ENCODE measurements at places on chromosomes 12 and 14.

DNA sequence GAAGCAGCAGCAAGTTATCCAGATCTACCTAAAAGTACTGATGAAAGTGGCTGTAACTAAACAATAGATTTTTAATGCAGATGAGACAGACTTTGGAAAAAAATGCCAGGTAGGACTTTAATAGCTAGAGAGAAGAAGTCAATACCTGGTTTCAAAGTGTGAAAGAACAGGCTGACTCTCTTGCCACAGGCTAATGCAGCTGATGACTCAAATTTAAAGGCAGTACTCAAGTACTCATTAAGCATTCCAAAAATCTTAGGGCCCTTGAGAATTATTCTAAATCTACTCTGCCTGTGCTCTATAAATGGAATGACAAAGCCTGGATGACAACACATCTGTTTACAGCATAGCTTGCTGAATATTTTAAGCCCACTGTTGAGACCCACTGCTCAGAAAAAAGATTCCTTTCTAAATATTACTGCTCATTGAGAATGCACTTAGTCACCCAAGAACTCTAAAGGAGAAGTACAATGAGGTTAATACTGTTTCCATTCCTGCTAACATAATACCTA lies 68.6 kb upstream of the SYT1 start:
- DNase-seq, result no peak

GRCh38 chr14:68677476-68677875 lies 115.4 kb downstream of the ZFP36L1 start:
- no peak for DNase-seq

- DNase-seq, result no peak
Observed at GRCh38 chr12:98574110-98574509, 19.4 kb upstream of the SLC25A3 start.

DNA sequence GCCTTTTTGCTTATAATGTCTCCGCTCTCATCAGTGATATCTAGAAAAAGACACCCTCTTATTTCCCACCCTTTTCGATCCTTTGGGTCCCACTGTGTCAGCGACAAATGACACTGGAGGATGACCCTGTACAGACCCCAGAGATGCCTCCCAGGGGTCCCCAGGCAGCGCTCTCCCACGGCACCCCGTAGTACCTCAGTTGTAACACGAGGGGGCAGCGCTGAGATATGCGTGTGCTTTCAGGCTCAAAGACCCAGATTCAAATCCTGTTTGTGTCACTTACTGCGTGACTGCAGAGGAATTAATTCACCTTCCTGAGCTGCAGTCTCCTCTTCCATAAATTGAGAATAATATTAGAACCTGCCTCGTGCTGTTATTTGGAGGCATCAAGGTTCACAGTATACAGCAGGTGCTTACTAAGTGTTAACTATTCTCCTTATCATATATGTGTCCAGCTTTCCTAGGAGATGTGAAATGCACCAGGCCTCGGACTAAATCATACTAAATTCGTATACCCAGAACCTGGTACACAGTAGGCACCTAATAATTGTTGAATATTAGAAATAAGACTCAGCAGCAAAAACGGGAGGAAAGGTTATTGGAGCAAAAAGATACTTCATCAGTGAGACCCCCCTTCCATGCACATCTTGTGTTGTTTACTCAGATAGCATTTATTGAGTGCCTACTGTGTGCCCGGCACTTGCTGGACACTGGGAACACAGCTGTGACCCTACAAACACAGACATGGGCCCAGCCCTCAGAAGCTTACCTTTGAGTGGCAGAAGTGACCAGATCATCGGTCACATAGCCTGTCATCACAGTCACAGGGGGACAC lies 99.9 kb downstream of the PHETA1 start:
- DNase-seq, result no peak

- peak; percentile 27 for DNase-seq
Observed at GRCh38 chr12:51320695-51321320, 3.2 kb downstream of the BIN2 start.

DNA sequence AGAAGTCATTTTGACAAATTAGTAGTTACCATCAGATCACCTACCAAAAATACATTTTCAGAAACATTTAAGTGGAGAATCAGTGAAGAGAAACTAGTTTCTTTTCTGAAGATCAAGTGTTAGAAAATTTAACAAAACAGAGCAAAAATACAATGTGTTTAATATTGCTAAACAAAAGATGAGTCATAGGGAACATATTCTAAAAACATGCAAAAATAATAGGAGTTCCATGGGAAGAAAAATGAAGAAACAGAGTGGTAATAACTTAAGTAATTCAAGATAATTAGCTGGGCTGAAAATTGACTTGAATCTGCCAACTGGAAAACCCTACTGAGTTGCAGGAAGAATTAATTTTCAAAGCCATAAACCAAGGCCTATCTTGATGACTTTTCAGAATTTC lies 111.5 kb upstream of the KITLG start:
- no peak for DNase-seq

- no peak for DNase-seq
Observed at GRCh38 chr12:20319366-20319765, 49.0 kb upstream of the PDE3A start.

- no peak for DNase-seq
Observed at GRCh38 chr12:3493043-3493858, 2.2 kb downstream of the PRMT8 start.

- no peak for DNase-seq
Observed at GRCh38 chr12:34392741-34393085, 370.4 kb downstream of the ALG10 start.

DNA sequence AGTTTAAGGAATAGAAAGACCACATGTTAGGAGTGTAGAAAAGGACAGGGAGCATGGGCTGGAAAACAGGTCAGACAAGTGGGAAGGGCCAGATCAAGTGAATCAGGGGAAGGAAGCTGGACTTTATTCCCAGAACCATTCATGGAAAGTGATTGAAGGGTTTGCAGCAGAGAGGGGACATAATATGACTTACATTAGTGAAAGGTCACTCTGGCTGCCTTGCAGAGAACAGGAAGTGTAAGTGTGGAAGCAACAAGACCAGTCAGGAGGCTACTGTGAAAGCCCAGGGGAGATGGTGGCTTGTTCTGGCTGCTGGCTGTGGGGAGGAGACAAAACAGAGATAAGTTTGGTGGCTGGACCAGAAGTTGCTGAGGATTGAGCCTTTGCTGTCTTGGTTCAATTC lies 69.1 kb downstream of the VCPKMT start:
- no peak for DNase-seq

DNA sequence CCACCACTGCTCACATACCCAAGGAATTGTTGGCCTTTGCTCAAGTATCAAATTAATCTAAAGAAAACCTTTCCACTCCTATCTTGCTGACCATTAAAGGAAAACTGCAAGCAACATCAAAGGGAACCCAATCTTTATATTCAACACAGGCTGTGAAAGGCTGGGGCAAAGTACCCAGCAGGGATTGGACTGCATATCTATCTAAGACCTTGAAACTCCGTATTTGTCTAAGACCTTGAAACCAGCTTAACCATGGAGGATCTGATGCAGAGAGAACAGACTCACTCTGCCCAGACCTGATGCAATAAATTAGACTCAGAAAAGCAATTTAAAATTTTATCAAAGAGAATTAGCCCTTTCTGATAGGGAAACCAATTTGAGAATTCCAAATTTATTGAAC lies 102.2 kb downstream of the DIO2 start:
- no peak for DNase-seq

DNA sequence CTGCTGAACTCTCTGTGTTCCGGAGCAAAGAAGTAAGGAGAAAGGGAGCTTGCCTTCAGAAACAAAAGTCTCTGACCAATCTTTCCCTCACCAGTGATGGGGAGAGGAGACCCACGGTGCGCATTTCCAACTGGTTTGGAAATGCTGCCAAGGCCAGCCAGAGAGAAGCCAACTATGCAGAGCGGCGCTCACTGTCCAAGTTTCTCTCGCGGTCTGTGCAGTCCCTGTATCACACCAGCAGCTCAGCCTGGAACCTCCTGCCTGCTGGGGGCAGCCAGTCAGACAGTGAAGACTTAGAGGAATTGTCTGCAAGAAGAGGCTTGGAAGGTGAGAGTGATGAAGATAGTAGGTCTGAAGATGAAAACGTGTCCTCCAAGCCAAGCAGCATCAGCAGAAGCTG lies 206.2 kb downstream of the NAV3 start:
- no peak for DNase-seq

DNA sequence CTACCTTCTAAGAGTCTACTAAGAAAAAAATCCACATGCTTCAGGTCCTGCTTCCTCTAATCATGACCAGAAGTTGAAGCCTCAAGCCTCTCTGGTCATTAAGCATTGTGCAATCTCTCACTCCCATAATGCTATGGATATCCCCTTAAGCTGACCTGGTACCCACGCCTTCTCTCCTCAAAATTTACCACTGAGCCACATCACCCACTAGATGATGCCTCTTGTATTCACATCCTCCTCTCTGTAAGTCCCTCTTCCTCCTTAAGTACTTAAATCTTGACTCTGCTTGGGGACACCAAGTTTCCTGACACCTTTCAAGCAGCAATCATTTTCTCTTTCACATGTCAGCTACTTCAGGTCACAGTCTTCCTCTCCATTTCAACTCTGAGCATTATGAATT lies 9.8 kb downstream of the GALNT4 start:
- no peak for DNase-seq

GRCh38 chr14:99093532-99094517 lies 178.2 kb downstream of the BCL11B start:
- no peak for DNase-seq

DNA sequence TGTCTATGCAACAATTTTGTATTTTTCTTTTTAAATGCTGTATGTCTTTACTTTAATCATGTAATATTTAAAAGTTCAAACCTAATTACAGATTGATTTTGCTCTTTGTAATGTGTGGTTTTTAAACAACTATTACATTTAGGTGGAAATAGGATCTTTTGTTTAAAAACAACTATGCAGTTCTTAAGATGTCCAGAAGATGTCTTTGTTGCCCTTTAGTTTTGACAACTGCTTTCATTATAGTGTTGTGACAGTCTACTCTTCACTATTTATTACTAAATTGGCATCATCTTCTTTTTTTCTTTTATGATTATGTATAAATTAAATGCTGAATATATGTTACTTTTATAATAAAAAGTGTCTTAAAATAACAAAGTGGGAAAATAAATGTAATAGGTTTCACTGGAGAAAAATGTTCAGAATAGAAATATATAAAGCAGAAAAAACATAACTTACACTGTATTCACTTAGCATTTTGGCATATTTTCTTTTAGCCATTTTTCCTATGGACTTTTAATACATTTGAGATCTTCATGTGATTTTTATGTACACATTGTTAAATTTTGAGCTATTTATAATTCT lies 27.1 kb upstream of the PCNX4 start:
- DNase-seq, result peak; percentile 16

- no peak for DNase-seq
Observed at GRCh38 chr12:58533652-58534051, 386.7 kb downstream of the LRIG3 start.

- DNase-seq, result peak; percentile 28
Observed at GRCh38 chr14:38964630-38965029, 138.4 kb downstream of the SEC23A start.

DNA sequence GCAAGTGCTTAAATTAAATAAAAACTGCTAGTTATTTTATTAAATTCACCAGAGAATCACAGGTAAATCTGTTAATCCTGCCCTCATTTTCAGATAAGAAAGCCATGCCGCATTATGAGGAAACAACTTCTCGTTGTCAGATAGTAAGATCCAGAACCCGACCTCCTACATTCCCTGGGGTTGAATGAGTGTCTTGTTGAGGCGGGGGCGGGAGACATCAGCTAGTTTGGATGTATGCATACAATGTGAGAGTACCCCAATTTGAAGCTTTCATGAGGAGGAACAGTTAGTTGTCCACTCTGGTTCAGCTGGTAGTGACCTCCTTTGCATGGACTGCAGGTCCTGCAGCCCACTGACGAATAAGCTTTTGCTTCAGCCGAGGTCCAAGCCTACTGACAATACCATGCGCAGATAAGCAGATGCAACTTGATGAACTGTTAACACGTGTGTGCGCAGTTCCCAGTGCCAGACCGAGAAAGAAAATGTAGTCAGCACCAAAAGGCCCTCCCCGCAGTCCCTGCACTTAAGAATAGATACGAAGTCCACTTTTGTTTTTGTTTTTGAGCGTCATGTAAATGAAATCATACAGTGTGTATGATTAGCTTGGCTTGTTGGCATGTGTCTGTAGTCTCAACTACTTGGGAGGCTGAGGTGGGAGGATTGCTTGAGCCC lies 34.9 kb downstream of the EVL start:
- no peak for DNase-seq

DNA sequence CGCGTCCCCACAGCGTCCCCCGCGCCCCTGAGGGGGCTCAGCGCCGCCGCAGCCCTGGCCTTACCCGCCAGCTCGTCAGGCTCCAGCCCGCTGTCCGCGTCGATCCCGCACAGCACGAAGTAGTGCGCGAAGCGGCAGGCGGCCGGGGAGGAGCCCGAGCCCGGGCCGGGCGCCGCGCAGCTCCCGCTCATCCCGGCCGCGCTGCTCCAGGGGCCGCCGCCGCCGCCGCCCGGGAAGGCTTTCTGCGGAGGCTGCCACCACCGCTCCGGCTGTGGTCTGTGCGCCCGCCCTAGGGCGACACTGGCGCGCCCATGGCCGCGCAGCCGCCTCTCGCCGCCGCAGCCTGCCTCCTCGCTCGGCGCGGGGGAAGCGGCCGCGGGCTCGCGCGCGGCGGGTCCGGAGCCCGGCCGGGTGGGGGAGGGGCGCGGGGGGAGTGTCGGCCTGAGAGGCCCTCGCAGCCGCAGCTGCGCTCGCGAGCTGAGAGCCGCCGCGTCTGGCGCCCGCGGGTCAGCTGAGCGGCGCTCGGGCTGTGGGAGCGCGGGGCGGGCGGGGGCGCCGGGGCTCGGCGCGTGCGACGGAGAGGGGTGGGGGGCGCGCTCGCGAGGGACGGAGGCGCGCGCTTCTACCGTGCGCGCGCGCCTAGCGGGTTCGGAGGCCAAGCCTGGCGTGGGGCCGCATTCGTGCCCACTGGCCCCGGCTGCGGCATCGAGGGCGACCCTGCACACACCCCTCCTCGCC lies at the start of gene DENND5B:
Gene DENND5B, minus strand, starts transcription at position 495 of the 738 bp plus-strand sequence. Its CDS starts 304 bp downstream, at position 191.
- DNase-seq, result no peak

DNA sequence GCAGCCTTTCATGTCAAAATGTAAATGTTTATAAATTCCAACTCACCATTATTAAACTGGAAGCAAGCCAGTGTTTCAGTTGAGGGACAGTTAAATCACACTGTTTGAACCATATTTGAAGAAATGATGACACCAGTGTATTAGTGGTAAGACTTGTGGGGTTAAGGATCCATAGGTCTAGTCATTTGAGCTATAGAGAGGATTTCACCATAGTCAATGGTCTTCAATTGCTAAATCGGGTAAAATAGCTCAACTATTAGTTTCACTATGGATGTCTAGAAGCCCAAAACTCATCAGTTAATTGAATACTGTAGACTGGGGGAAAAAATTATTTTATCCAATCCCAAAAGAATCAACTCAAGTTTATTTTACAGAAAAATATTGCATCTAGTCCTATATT lies 659.1 kb downstream of the NRXN3 start:
- no peak for DNase-seq

DNA sequence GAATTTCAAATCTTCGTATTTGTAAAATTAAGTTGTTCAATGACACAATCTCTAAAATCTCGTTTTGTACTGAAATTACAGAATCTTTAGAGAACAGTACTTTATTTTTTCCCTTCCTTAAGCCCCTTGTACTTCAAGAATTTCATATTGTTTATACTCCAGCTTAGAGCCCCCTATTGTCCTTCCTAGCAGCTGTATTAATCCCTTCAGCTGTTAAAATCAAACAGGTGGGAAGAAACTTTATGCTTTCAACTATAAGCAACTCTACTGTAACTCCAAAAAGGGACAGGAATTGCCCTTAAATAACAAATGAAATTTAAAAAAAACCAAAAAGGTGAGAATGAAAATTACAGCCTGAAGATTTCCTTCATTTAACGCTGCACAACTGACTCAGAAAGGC lies 1.7 kb downstream of the NACA start:
- DNase-seq, result no peak

GRCh38 chr12:131912518-131913274 lies 16.4 kb upstream of the PUS1 start:
- DNase-seq, result peak; percentile 88
